ENCODE measurements at places on chromosomes 4 and X. TPM values are rescaled to one million over a fixed set of nuclear protein-coding genes. Genes with fewer than 3 reads are reported as not detected.

DNA sequence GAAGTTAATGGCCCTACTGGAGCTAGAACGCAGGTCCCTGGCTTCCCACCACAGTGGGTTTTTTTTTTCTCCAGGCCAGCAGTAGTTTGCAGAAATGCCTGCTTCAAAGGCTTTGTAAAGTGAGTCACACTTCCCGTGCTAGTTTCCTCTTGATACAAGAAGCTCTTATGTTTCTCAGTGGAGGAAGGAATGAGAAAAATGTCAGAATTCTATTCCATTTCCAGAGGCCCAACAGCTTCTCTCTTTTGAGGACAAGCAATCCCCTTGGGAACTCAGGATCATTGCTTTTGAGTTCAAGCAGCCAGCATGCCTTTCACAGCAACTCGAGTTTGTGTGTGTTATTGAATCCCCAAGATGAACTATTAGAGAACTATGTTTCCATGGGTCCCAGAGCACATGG, 134.3 kb downstream of the GUCY2F start:
- no peak for DNase-seq

DNA sequence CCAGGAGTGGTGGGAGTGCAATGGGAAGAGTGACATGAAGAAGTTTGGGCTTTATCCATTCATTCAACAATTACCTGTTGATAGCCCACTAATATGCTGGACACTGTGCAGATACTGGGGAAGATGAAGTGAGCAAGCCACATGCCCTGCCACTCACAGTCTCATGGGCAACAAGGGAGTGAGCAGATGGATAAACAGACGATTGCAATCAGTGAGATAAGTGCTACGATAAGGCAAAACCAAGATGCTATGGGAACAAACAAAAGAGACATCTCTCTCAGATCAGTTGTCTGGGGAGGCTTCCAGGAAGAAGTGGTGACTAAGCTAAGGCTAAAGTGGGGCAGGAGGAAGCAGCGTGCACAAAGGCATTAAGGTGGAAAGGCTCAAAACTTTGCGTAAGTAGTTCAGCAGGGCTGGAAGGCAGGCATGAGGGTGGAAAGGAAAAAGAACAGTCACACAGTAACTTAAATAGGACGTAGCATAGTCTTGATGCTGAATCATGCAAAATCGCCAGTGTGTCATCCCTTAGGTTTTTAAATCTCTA, 31.7 kb downstream of the GAB3 start:
- DNase-seq, result no peak

DNA sequence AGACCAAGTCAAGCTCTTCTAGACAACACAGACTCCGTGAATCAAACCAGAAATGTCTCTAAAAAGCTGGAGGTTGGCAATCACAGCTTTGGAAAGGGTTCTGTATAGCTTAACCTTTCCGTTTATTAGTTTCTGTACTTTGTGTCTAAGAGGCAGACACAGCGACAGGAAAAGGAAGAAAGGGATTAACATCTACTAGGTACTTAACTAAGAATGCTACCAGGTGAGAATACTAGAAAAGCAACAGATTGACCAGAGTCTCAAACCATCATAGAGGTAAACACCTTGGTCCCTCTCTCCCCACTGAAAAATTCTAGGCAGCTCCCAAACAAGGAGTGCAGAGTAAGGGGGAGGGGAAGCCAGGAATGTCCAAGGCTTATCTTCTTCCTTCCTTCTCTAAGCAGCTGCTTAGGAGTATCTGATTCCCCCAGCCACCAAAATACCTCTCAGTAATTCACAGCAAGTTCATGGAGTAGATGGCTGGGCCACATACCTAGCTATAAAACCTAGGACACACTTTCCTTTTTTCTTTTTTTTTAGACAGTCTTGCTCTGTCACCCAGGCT, 80.8 kb downstream of the APBB2 start:
- no peak for DNase-seq

DNA sequence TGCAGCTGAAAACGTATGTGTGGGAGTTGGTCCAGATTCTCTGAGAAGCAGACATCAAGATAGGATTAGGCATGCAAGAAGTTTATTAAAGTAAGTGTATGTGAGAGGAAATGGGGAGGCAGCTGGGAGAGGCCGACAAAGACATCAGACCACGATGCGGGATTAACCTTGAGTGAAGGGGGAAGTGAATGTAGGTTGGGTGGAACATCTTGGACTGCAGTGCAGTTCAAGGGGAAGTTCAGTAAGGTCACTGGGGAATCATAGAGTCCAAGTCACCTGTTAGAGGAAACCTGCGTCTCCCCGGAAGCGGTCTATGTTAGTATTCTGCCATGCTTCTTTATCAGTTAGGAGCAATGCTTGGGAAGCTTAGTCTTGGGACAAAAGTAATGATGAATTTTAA, 22.0 kb downstream of the CXCL8 start:
- no peak for DNase-seq

- no peak for DNase-seq
Observed at GRCh38 chr4:38164346-38164745, 204.1 kb downstream of the PTTG2 start.

GRCh38 chr4:23766344-23766743, 123.5 kb downstream of the PPARGC1A start:
- no peak for DNase-seq

GRCh38 chr4:54588404-54588803, 69.4 kb upstream of the KIT start:
- no peak for DNase-seq

- no peak for DNase-seq
Observed at GRCh38 chrX:20350596-20350995, 83.9 kb upstream of the RPS6KA3 start.

DNA sequence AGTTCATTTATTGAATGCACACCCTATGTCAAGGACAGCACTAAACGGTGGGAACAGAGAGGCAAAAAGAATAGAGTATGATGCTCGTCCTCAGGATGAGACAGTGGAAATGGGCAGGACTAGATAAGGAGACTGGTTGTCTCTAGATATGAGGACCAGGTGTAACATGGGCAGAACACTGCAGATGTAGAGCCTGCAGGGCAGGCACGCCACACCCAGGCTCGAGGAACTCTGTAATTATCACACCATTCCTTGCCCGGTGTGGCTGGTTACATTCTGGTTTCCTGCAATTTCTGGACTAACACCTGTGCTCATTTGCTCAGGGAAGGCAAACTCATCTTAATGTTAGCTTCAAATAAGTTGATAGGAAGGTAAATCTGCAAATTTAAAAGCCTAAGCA, 334.4 kb downstream of the DHX15 start:
- no peak for DNase-seq

DNA sequence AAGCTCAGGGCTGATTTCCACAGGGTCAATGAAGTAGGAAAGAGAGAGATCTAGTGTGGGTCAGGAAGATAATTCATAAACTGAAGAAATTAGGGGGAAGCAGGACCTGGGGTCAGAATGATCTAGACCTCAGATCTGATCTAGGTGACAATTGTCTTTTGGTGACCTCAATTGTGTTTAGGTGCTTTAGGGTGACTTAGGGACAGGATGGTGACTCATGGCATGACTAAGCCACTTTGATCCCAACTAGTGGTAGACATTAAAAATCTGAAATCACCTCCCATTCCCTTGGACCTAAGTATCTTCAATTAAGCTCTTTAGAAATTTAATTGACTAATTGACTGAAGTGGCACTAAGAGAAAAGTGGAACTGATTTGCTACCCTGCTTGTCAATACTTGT, 36.7 kb upstream of the GRXCR1 start:
- DNase-seq, result no peak

DNA sequence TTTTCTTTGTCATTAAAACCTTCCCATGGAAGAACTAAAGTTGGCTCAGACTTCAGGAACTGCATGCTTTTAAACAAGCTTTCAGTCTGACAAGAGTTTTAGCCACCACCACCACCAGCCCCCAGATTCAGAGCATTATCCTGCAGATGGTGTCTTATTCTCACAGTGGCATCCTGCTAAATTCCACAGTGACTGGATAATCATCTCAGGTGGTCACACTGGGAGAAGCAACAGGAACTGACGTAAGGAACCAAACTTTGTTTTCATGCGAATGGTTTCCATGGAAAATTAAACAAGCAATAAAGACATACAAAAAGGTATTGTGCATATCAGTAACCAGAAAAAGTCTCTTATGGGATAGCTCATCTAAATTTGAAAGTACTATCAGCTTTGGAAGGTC, 370.7 kb downstream of the FBXW7 start:
- DNase-seq, result no peak

- no peak for DNase-seq
Observed at GRCh38 chrX:84188320-84188834, 378 bp upstream of the RPS6KA6 start.

DNA sequence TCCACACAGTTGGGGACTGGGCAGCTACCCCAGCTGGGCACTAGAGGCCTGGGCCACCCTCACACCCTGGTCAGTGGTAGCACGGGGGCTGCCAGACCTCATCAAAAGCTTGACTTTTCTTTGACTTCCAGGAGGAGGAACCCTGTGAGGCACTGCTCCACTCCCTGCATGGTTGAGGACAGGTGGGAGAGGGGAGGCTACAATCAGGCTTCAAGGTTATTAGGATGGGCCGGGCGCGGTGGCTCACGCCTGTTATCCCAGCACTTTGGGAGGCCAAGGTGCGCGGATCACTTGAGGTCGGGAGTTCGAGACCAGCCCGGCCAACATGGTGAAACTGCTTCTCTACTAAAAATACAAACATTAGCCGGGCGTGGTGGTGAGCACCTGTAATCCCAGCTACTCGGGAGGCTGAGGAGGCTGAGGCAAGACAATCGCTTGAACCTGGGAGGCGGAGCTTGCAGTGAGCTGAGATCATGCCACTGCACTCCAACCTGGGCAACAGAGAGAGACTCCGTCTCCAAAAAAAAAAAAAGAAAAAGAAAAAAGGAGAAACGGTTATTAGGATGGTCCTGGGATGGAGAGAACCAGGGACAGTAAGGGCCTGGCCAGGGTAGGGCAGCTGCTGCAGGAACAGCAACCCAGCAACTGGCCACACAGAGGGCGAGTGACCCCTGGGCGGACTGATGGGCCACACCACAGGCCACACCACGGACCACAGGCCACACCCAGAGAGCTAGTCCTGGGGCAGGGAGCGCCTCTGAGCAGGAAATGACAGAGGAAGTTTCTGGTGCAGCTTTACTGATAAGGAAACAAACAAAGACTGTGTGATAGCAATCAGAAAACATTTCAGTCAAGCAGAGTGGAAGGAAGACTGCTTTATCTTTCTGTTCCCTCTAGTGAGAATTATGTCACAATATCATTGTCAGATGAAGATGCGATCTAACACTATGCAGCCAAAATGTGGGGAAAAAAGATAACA, 20.5 kb upstream of the OPN1LW start:
- no peak for DNase-seq

DNA sequence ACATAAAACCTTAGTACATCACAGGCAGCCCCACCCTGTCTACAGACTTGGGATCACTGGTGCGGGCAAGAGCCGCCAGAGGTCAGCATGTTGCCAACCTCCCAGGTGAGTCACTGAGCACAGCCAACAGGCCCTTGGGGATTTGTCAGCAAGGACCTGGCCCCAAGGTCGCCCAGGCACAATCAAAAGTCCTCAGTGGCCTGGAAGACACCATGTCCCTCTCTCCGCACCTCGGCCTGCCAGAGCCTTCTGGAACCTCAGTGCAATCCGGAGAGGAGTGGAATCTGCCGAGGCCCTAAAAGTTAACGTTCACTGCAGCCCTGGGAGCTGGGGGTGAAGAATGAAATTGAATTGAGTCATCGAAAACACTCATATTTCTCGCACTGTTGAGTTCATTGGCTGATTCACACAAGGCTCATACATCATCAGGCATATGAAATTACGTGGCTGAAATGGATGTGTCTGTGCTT, 74.3 kb downstream of the WFS1 start:
- no peak for DNase-seq

DNA sequence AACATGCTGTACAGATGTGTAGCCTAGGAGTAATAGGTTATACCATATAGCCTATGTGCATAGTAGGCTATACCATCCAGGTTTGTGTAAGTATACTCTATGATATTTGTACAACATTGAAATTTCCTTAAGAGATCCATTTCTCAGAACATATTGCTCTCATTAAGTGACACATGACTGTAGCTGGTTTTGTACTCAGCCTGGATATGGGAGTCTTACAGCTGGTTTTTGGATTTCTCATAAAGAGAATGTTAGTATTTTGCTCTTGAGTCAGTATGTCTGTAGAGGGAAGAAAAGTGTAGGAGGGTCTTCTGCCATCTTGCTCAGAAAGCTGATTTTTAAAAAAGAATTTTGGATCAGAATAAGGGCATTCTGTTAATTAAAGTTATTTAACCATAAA, 85.3 kb downstream of the SMARCA5 start:
- no peak for DNase-seq

- no peak for DNase-seq
Observed at GRCh38 chr4:96093563-96093962, 253.7 kb downstream of the PDHA2 start.

- no peak for DNase-seq
Observed at GRCh38 chrX:13569479-13570260, at the start of gene EGFL6. Gene EGFL6 (plus strand): TSS chrX:13569601. CDS start chrX:13569862, 261 bp downstream.

DNA sequence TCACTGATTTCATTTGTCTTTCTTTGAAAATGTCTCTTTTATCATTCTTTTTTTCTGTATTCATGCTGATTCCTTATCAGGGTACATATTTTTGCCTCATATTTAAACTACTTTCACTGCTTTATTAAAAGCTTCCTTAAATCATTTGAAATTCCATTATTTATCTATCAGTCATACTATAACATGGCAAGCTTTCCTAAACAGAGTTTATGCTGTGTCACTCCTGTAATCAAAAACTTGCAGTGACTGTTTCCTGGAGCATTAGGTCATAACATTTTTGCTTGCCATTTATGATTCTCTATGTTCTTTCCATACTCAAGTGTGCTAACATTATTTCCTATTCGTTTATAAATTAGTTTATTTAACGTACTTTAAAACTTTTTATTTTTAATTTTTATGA, 203.7 kb downstream of the BMPR1B start:
- no peak for DNase-seq

- DNase-seq, result no peak
Observed at GRCh38 chr4:2914256-2915126, 48.7 kb downstream of the NOP14 start.

DNA sequence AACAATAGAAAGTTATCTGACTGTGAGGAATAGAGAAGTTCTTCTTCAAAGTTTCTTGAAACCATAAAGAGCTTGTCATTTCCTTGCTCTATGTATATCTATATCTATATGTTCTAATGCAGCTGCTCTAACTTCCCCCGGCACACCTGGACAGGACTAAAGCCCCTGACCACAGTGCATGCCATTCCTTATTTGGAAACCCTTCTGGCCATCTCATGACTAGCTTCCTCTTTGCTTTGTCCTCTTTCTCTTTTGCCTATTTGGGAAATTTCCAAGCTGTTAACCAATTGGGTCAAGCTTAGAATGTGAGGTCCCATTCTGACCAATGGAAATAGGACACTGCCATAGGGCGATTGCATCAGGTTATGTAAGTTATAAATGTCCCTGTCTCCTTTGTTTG, 1481.1 kb downstream of the STIM2 start:
- no peak for DNase-seq

- no peak for DNase-seq
Observed at GRCh38 chr4:187183826-187184225, 460.2 kb upstream of the FAT1 start.

GRCh38 chr4:68348577-68348976, 1.3 kb downstream of the YTHDC1 start:
- no peak for DNase-seq

RHOXF2 gene
- not detected for total RNA-seq

ARHGEF38 gene
- total RNA-seq, result not detected

SCML2 gene
- 2.2 TPM for total RNA-seq

HSPA4L gene
- 14.2 TPM for total RNA-seq

SCML1 gene
- 11.8 TPM for total RNA-seq

EDA gene
- 6.1 TPM for total RNA-seq

NHSL2 gene
- 12.3 TPM for total RNA-seq

ARAP2 gene
- total RNA-seq, result 52.8 TPM

IL3RA gene
- 7.9 TPM for total RNA-seq

PCDH10 gene
- 6.9 TPM for total RNA-seq

TENM3 gene
- total RNA-seq, result 11.0 TPM

ADGRG2 gene
- total RNA-seq, result 2.0 TPM

KLB gene
- 1.2 TPM for total RNA-seq

Data from vagina (tissue), 2 donors.